ENCODE measurements at places on chromosomes 7 and 10.

- DNase-seq: no peak
Observed at GRCh38 chr10:113336549-113337130, 216.2 kb upstream of the HABP2 start.

- DNase-seq: no peak
Observed at GRCh38 chr7:36945612-36946400, 221.5 kb upstream of the AOAH start.

- no peak for DNase-seq
Observed at GRCh38 chr7:47488201-47488968, 93.5 kb downstream of the TNS3 start.

DNA sequence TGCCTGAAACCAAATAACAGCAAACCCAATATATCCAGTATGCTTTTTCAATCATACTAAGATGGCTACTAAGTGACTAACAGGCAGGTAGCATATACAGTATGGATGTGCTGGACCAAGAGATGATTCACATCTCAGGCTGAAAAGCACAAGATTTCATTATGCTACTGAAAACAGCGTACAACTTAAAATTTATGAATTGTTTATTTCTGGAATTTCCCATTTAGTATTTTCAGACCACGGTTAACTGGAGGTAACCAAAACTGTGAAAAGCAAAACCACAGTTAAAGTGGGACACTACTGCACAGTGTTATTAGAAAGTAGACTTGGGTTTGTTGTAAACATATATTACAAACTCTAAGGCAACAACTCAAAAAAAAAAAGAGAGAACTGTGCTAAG, 91.5 kb downstream of the KMT2C start:
- no peak for DNase-seq

DNA sequence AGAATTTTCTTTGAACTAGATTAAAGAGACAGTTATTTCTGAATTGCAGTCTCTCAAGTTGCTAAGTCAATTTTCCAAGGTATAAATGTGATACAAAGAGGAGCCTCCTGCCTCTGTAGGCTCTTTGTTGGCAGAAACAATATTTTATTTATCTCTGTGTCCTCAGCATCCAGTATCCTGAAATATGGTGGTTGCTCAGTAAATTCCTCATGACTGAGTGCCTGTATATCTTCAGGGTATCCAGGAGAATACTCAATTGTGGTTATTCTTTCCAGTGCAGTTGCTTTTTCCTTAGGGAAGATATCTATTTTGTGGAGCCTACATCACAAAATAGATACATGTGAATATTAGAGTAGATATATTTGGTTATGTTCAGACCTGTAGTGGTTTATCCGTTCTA, 144.8 kb upstream of the FERD3L start:
- no peak for DNase-seq

DNA sequence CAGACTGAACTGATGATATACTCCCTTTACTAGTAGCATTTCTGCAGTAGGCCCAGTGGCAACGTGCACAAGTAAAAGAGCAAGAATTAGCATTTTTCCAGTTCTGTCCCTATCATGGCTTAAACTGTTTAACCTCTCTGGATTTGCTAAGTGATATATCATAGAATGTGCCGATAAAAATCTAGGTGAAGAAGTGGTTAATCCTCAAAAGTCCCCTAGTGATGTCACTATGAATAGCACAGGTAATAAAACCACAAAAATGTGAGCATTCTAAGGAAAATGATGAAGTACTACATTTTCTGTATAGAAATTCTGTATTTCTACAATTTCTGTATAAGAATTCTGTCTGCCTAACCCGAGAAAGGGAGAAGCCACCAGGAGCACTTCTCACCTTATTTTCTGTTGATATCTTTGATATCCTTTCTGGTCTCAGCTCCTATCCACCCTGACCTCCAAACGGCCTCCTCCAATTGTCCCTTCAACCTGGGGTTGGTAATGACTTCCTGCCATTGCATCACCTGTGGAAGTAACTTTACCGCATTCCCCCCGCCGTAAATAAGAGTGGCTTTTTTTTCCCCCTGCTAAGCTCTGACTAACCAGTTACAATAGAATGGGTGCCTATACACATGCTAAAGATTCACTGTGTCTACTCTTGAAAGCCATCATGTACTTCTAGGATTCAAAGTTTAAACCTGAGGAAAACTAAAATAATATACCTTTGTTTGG, 155.9 kb upstream of the ASAH2 start:
- no peak for DNase-seq

DNA sequence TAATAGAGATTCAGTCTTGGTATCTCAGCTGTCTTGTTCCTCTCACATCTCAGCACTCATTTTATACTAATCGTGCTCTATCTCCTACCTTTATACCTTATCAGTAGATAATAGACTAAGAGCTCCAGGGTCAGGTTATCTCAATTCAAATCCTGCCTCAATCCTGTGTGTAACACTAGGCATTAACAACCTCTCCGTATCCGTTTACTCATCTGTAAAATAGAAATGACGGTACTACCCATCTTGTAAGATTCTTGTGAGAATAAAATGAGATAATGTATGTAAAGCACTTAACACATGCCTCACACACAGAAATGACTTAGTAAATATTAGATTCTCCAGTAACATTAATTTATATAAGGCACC, 622 bp upstream of the P4HA1 start:
- DNase-seq: no peak

GRCh38 chr10:123570051-123570897, 95.9 kb upstream of the GPR26 start:
- DNase-seq: no peak

- DNase-seq: no peak
Observed at GRCh38 chr7:30752979-30753378, 1.0 kb downstream of the INMT start.
